ENCODE measurements at places on chromosomes 1 and 21.
A peak's percentile ranks its signal among the peaks of the same experiment; 100 is the strongest.

GRCh38 chr21:28509031-28509430 is 483.6 kb downstream of the LTN1 start:
- H3K4me1 ChIP-seq: no peaks in the 10 kb centered on the region
- no peak overlapping the region for H3K4me3 ChIP-seq
- no peak for DNase-seq
- no peak overlapping the region for H3K27ac ChIP-seq

GRCh38 chr1:220991959-220992704 is 112.9 kb downstream of the HLX start:
- peaks cover 37% of the 10 kb centered on the region for H3K4me1 ChIP-seq

DNA sequence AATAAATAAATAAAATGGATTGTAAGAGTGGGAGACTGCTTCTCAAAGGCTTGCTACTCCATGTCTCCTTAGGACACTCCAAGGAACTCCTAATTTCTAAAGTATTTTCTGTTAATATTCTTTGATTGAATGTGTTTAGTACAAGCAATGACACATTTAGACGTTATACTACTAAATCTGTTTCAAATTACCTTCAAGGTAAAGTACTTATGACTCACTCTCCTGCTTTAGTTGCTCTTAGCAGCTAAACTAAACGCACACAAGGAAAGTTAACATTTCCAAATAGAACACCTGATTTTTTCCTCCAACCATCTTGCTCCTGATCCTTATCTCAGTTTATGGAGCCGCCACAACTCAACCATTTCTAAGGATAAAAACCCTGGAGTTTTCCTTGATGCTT is 969.8 kb upstream of the ADGRL4 start:
- no peak overlapping the region for H3K4me3 ChIP-seq
- no peaks in the 10 kb centered on the region for H3K27me3 ChIP-seq
- no peaks in the 10 kb centered on the region for H3K4me1 ChIP-seq
- no peak for DNase-seq

DNA sequence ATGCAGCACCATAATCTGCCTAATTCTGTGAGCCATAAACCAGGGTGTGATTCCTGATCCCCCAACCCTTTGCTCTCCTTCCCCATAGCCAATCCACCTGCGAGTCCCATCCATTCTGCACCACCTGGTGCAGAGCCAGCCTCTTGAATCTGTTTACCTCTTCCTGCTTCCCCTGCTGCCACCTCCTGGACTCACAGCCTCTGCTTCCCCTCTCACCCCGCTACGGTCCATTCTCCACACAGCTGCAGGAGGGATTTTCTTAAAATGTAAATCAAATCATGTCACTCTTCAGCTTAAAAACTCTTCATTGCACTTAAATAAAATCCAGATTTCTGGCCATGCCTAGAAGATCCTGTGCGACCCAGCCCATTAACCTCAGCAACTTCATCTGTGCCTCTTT is 186.7 kb downstream of the FOXD2 start:
- no peaks in the 10 kb centered on the region for H3K4me1 ChIP-seq
- no peak for DNase-seq
- no peak overlapping the region for H3K27ac ChIP-seq

DNA sequence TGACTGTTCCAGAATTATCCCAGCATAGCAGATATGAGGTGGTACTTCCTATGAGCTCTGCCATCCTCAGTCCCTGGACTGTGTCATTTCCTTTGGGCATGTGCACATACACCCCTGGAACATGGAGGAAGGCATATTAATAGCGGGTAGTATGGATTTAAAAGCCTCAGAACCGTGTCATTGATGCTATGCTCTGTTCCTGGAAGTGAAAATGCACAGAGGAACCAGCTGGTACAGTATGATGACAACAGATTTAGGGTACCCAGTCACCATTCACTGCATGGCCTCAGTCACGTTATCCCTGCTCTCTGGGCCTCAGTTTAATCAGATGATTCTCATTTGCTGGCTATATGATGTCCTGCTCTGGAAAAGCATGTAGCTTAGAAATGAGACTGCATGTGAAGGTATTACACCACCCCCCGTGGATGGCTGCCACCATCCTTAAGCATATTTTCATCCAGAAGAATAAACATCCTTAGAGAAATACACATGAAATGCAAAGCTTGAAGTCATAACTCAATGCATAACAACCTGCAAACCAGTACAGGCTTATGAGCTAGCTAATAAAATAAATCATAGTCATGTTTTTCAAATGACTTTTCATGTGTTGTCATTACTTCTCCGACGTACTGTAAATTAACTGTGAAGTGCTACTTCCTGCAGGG is 37.8 kb downstream of the SETD4 start:
- peaks cover 13% of the 10 kb centered on the region for H3K4me1 ChIP-seq
- H3K4me3 ChIP-seq: no peak overlapping the region
- no peaks in the 10 kb centered on the region for H3K36me3 ChIP-seq
- no peak overlapping the region for H3K27ac ChIP-seq
- no peaks in the 10 kb centered on the region for H3K27me3 ChIP-seq
- DNase-seq: no peak

- peaks cover 12% of the 10 kb centered on the region for H3K27me3 ChIP-seq
- H3K4me3 ChIP-seq: no peak overlapping the region
- no peaks in the 10 kb centered on the region for H3K36me3 ChIP-seq
- no peaks in the 10 kb centered on the region for H3K4me1 ChIP-seq
Measured at GRCh38 chr1:7406641-7407543, 364.2 kb upstream of the VAMP3 start.

GRCh38 chr1:212232090-212232489 is 53.1 kb upstream of the PPP2R5A start:
- no peak overlapping the region for H3K27ac ChIP-seq
- peaks cover 3% of the 10 kb centered on the region for H3K27me3 ChIP-seq
- H3K4me3 ChIP-seq: no peak overlapping the region

- peak; percentile 31 for DNase-seq
- H3K27me3 ChIP-seq: no peaks in the 10 kb centered on the region
- peaks cover 17% of the 10 kb centered on the region for H3K36me3 ChIP-seq
- peaks cover 85% of the 10 kb centered on the region for H3K4me1 ChIP-seq
- peak overlapping the region; percentile 61 for H3K27ac ChIP-seq
- H3K4me3 ChIP-seq: peak overlapping the region; percentile 10
Measured at GRCh38 chr1:51506537-51506936, 12.5 kb downstream of the EPS15 start.

- peaks cover 38% of the 10 kb centered on the region for H3K4me1 ChIP-seq
- peak overlapping the region; percentile 98 for H3K27ac ChIP-seq
- no peaks in the 10 kb centered on the region for H3K27me3 ChIP-seq
- no peak overlapping the region for H3K4me3 ChIP-seq
- H3K36me3 ChIP-seq: peaks cover 13% of the 10 kb centered on the region
Measured at GRCh38 chr1:221795380-221795779, 53.5 kb upstream of the DUSP10 start.

DNA sequence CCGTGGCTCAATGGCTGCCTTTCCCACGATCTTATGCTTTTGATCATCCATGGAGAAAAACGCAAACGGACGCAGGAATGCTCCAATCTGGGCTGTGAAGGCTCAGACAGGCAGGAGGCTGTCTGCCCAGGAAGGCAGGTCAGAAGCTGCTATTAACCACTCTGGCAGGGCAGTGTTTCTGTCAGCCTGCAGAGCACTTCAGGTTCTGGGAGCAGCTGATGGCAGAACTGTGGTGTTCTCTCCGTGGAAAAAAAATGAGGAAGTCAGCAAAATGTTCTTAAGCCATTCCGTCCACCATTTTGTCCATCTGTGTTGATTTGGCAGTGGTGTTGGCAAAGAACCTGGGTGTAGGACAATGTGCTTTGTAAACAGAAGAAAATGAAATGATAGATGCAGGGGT is 91.7 kb downstream of the SIM2 start:
- peaks cover 18% of the 10 kb centered on the region for H3K36me3 ChIP-seq
- DNase-seq: no peak
- H3K4me1 ChIP-seq: no peaks in the 10 kb centered on the region
- no peak overlapping the region for H3K27ac ChIP-seq
- H3K4me3 ChIP-seq: no peak overlapping the region

DNA sequence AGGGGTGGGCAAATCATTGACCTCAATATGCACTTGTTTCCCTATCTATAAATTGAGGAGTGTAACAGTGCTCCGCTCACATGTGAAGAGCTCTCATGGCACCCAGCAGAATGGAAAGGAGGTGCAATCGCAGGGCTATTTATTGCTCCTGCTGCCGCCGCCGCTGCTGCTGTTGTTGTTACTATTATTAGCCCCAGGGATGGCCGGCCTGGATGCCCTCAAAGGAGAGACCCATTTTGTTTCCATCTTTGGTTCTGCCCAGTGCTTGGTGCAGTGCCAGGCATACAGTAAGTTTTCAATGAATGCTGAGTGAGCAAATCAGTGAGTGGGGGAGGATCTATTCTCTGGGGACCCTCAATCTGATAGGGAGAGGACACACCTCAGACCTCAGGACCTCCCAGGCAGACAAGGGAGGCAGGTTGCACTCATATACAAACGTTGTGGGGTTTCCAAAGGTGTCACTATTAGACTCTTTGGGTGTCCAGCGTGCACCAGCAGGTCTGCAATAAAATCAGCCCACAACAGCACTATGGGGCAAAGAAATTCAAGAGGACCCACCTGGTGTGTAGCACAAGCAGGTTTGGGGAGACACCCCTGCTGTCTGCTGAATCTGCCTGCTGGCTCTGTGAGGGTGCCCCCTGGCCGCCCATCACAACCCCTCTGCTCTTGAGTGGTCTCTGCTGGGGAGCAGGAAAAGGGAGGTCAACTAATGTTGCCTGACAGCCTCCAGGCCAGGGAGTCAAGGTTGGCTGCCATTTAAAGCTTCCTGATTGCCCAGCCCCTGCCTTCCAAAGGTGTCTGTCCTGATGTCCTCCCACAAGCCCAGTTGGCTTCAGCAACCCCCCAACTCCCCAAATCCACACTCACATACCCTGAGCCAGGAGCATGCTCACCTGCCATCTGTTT is 136.3 kb downstream of the ACTL8 start:
- H3K4me1 ChIP-seq: no peaks in the 10 kb centered on the region
- no peak overlapping the region for H3K4me3 ChIP-seq
- peaks cover 42% of the 10 kb centered on the region for H3K27me3 ChIP-seq
- H3K27ac ChIP-seq: no peak overlapping the region

DNA sequence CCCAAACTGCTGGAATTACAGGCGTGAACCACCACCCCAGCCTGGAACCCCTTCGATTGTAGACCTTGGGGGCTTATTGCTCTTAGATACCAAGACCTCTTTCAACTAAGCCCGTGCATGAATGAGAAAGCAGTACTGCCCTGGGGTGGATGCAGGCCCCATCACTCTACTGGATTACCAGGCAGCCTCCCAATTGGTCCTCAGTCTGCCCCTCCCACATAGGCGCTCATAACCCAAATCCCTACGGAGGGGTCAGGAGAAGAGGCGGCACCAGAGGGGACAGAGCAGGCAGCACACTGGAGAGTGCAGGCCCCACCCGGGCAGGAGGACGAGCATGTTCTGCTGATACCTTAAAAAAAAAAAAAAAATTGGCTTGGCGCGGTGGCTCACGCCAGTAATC is 12.4 kb upstream of the STMN1 start:
- no peak overlapping the region for H3K27ac ChIP-seq
- H3K4me1 ChIP-seq: peaks cover 16% of the 10 kb centered on the region
- DNase-seq: no peak
- H3K36me3 ChIP-seq: no peaks in the 10 kb centered on the region
- H3K27me3 ChIP-seq: peaks cover 23% of the 10 kb centered on the region

- H3K27me3 ChIP-seq: no peaks in the 10 kb centered on the region
- no peak overlapping the region for H3K4me3 ChIP-seq
- no peak for DNase-seq
Measured at GRCh38 chr1:226364514-226364899, 43.4 kb downstream of the PARP1 start.

DNA sequence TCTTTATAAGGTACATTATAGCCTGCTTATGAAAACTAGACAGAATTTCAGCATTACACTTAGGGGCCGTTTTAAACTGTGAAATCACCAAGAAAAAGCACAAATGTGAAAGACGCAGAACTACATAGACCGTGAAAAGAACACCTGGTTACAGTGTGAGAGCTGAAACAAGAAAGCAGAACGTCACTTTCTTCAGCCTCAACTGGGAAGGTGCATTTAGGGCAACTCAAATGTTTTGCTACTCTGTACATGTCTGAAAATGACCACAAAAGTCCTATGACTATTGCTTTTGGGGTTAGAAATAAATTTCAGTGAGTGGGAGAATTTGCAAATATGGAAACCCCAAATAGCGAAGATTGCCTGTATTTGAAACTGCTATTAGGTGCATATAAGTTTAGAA is 268.7 kb downstream of the OLFM3 start:
- no peak overlapping the region for H3K27ac ChIP-seq
- no peaks in the 10 kb centered on the region for H3K4me1 ChIP-seq
- H3K4me3 ChIP-seq: no peak overlapping the region
- no peaks in the 10 kb centered on the region for H3K36me3 ChIP-seq
- H3K27me3 ChIP-seq: no peaks in the 10 kb centered on the region
- no peak for DNase-seq

DNA sequence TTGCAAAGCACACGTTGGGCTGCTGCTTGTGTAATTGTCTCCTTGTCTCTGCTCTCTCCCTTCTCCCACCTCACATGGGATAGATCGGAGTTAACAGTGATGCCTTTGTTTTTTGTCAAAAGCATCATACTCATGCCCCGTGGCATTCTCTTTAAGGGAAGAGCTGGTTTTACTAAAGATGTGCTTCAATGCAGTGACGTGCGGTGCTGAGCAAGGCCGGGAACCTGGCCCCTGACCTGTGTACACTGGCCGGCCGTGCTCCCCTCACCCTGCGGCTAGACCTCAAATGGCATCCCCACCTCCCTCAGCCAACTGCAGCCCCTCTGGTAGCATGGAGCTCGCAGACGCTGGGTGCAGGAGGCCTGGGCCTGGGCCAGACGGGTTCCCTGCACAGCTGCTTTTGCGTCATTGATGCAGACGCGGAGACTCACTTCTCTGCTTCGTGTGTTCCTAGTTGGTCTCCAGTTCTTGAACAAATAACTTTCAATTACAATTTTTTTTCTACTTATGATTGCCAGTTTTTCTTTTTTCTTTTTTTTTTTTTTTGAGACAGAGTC is 19.9 kb downstream of the AGPAT3 start:
- H3K4me1 ChIP-seq: peaks cover 77% of the 10 kb centered on the region
- no peak for DNase-seq
- peaks cover 51% of the 10 kb centered on the region for H3K36me3 ChIP-seq
- H3K27ac ChIP-seq: peak overlapping the region; percentile 79
- H3K4me3 ChIP-seq: peak overlapping the region; percentile 64
- H3K27me3 ChIP-seq: no peaks in the 10 kb centered on the region

DNA sequence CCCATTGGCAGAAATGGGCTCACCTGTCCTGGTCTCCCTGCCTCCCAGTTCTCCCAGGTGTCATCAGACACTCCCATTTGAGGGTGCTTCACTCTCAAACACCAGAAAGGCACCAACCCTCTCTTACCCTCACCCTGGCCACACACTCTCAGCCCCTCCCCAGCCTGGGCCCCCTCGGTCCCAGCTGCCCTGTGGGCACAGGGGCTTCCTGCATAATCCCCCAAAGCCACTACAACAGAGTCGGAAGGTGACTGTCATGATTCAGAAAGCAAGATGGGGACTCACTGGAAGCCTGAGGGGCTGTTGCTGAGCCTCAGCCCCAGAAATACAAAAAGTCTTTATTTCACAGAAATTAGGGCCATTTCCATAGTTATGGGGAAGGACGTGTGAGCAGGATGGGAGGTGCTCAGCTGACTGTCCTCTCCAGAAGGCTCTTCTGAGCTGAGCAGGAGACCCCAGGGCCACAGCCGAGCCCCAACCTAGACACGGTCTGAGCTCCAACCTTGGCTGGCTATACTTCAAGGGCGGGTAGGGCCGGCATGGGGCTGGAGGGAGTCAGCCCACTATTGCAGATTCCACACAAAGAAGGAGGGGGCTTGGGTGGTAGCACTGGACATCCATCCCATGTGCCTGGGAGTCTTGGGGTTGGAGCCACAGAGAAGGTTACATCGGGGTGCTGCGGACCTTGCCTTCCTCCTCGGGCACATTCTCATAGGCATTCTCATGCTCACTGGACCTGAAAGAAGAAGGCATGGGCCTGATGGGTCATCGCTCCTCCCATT is 6.3 kb downstream of the PDZK1IP1 start:
- no peak overlapping the region for H3K4me3 ChIP-seq
- H3K27ac ChIP-seq: no peak overlapping the region
- no peak for DNase-seq
- H3K27me3 ChIP-seq: peaks cover 83% of the 10 kb centered on the region
- H3K36me3 ChIP-seq: no peaks in the 10 kb centered on the region
